ENCODE measurements at places on chromosomes 1 and 21.

GRCh38 chr1:167305706-167306277 is 85.1 kb downstream of the POU2F1 start:
- DNase-seq, result no peak

GRCh38 chr1:234199476-234200127 is 173.7 kb upstream of the COA6 start:
- no peak for DNase-seq

DNA sequence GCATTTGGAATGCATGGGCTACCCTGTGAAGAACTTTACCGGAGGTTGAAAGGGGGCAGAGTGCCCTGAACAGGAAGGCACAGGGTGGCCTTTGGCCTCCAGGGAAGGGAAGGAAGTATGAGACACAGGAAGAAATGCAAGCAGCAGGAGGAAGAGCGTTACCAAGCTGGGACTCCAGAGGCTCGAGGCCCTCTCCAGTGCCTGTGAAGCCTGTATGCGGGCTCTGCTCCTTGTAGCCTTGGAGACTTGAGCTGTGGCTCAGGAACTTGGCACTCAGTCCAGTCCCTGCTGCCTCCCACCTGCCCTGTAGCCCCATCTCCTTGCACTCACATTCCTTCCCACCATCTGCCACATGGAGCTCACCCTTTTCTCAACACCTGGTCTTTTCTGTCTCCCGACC is 33.5 kb upstream of the RNF19B start:
- DNase-seq, result no peak

- no peak for DNase-seq
Observed at GRCh38 chr1:166490437-166490991, 323.7 kb upstream of the FAM78B start.

GRCh38 chr21:33058527-33058926 is 11.4 kb upstream of the OLIG1 start:
- DNase-seq, result no peak

- DNase-seq, result no peak
Observed at GRCh38 chr1:43668956-43669355, 19.0 kb downstream of the KDM4A start.

DNA sequence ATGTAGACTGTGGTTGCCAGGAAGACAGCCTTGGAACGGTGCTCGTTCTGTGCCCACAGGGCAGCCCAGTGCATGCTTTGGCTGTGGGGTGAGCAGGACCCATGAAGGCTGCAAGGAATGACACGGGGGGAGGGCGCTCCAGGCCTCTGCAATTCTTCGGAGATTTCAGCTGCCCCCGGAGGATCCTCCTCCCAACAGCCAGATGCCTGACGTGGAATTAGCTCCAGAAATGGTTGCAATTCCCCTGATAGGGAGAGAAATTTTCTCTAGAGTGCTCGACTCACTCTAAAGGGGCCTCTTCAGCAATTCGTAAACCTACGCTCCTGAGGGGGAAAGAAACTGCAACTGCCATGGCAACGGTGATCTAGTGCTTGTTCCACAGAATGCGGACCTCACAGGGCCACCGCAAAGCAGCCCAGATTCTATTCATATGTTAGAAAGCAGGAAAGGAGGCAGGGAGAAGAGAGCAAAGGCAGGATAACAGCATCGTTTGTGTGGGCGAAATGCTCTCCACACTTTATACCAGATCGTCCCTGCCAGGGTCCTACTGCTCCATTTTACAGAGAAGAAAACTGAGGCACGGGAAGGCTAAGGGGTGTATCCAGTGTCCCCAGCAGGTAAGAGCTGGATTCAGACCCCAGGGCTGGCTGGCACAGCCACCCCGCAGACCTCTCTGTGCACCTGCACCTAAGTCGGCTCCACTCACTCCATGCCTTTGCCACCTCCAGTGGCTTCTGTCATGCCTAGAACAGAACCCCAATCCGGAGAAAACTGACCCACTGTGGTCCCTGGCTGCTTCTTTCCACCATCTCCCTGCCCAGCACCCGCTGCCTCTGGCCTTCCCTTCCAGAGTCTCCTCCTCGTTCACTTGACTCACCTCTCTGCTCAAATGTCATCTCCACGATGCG is 11.9 kb upstream of the PDE9A start:
- DNase-seq, result no peak

DNA sequence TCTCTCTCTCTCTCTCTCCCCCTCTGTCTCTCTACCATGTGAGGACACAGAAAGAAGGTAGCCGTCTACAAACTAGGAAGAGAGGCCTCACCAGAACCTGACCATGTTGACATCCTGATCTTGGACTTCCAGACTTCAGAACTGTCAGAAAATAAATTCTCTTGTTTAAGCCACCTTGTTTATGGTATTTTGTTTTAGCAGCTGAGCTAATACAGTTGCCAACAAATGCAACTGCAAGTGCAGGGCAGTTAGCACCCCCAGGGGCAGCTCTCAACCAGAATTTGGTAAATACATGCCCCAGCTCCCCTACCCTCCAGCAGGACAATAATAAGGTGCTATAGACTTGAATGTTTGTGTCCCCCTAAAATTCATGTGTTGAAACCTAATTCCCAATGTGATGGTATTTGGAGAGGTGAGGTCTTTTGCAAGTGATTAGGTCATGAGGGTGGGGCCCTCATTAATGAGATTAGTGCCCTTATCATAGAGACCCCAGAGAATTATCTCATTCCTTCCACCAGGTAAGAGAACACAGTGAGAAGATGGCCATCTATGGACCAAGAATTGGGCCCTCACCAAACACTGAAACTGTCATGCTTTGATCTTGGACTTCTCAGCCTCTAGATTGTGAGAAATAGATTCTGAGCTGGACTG is 6.7 kb upstream of the SLC45A1 start:
- DNase-seq, result no peak

All from CD4-positive, alpha-beta memory T cell (primary cell).